ENCODE measurements at places on chromosomes 2 and 18.
A peak's percentile ranks its signal among the peaks of the same experiment; 100 is the strongest.

DNA sequence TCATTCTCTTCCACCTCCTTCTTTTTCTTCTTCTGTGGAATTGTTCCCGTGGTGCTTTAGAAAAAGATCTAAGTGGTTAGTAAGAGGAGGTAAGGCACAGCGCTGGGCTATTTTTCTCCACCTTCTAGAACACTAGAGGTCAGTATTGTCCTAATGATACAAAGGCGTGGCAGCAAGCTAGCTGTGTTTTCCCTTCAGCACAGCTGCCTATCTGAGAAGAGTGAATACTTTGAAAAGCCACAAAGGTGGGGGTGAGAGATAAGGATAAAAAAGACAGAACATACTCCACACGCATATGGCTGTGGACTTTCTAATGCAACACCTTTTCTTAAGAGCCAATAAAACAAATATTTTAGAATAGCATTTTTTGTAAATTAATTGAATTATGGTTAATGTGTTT is 2.1 kb downstream of the CNTNAP5 start:
- no peak for DNase-seq

GRCh38 chr2:119111115-119111975 is 47.2 kb downstream of the C1QL2 start:
- DNase-seq: no peak

DNA sequence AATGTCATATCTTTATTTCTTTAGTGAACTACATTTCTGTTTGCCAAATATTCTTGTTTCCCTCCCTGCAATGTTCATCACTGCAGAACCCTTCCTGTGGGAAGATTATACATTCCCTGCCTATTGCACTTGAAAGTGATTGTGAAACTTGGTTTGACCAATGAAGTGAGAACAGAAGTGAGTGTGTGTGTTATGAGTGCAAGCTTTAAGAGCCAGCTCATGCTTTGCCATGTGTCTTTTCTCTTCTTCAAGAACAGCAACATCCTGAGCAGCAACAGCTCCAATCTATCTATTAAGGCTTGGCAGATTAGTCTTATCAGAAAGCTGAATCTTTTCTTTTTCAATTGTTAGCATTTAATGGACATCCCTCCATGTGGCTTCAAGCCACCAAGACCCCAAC is 42.0 kb upstream of the UBE2E3 start:
- DNase-seq: no peak

DNA sequence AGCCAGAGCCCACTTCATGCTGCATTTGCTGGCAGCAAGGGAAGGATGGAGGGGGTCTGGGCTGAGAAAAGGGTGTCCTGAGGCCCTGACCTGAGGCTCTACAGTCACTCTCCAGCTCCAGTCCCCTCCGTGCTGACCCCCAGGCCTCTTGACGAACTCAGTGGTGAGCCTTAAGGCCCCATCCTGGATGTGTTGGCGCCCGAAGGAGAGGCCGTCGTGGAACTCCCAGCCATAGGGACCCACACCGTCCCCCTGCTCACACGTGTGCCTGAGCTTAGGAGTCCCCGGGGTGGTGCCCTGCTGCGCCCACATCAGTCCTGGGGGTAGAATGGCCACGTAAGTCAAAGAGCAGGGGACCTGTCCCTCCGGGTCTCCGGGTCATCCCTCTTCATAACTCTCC is 776 bp downstream of the MOGS start:
- DNase-seq: no peak

GRCh38 chr2:227460070-227460485 is 11.9 kb upstream of the AGFG1 start:
- DNase-seq: peak; percentile 64

- DNase-seq: no peak
Observed at GRCh38 chr2:65799141-65799854, 366.9 kb upstream of the SPRED2 start.

GRCh38 chr2:32805104-32806095 is 141.4 kb upstream of the LTBP1 start:
- no peak for DNase-seq

Measured in stimulated activated CD4-positive, alpha-beta T cell treated with anti-CD3 and anti-CD28 coated beads, Interleukin-12 subunit alpha, Interleukin-12 subunit beta, amount 100 ng/mL, for 4 hours (primary cell).